ENCODE measurements at places on chromosomes 6 and 20.

- no peak for DNase-seq
Measured at GRCh38 chr6:111743862-111744692, 129.2 kb downstream of the FYN start.

DNA sequence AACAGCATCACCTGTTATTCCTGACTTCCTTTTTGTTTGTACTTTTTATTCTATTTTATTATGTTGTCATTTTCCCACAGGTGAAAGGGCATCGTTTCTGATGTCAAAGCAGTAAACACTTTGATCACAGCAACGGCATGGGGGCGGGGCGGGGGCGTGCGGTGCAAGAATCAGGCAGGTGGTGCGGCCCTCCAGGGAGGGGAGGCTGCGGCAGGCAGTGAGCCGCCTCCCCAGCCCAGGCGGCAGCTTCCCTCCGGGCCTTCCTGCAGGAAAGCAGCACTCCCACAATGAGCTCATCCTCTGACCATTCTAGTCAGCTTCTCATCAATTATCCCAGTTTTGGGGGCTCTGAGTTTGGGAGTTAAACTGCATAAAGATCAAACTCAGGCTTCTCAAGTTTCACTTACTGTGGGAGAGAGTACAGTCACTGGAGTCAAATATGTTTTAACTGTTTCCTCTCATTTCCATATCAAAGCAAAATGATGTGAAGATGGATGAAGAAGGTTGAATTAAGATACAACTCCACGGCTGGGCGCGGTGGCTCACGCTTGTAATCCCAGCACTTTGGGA, 608.4 kb upstream of the AGPAT4 start:
- no peak for DNase-seq

- DNase-seq, result peak; percentile 21
Measured at GRCh38 chr20:49594143-49594930, 26.4 kb upstream of the PTGIS start.

GRCh38 chr6:40352006-40352405, 235.2 kb downstream of the LRFN2 start:
- no peak for DNase-seq

DNA sequence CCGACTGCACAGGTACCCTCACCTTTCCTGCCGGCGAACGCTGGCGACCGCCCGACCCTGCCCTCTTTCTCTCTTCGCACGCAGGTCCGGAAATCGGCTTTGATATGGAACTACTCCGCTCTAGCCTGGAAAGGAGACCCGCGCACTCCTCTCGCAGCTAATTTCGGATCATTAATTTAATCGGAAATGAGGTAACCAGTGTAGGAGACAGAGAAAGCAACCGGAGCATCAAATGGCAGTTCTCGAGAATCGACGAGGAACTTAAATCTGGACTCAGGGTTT, 949 bp upstream of the ATXN1 start:
- DNase-seq, result no peak

- DNase-seq, result no peak
Measured at GRCh38 chr20:24761220-24762065, 187.6 kb upstream of the CST7 start.

GRCh38 chr20:7650086-7650879, 290.0 kb downstream of the HAO1 start:
- no peak for DNase-seq

- no peak for DNase-seq
Measured at GRCh38 chr20:58137651-58138265, 90.7 kb downstream of the ANKRD60 start.

- DNase-seq, result no peak
Measured at GRCh38 chr6:2103765-2104523, 141.5 kb downstream of the GMDS start.

GRCh38 chr6:27043244-27043643, 204.3 kb upstream of the PRSS16 start:
- DNase-seq, result no peak

GRCh38 chr6:154579046-154579445, 68.6 kb upstream of the CNKSR3 start:
- no peak for DNase-seq

GRCh38 chr6:63306420-63306819, 13.4 kb downstream of the LGSN start:
- no peak for DNase-seq

- no peak for DNase-seq
Measured at GRCh38 chr6:2543321-2543720, 207.4 kb downstream of the MYLK4 start.

- DNase-seq, result no peak
Measured at GRCh38 chr6:26554697-26555504, 16.7 kb downstream of the HMGN4 start.

- no peak for DNase-seq
Measured at GRCh38 chr6:117776441-117776840, 101.2 kb downstream of the NUS1 start.

- DNase-seq, result no peak
Measured at GRCh38 chr6:4913705-4914419, 90.0 kb downstream of the RPP40 start.

DNA sequence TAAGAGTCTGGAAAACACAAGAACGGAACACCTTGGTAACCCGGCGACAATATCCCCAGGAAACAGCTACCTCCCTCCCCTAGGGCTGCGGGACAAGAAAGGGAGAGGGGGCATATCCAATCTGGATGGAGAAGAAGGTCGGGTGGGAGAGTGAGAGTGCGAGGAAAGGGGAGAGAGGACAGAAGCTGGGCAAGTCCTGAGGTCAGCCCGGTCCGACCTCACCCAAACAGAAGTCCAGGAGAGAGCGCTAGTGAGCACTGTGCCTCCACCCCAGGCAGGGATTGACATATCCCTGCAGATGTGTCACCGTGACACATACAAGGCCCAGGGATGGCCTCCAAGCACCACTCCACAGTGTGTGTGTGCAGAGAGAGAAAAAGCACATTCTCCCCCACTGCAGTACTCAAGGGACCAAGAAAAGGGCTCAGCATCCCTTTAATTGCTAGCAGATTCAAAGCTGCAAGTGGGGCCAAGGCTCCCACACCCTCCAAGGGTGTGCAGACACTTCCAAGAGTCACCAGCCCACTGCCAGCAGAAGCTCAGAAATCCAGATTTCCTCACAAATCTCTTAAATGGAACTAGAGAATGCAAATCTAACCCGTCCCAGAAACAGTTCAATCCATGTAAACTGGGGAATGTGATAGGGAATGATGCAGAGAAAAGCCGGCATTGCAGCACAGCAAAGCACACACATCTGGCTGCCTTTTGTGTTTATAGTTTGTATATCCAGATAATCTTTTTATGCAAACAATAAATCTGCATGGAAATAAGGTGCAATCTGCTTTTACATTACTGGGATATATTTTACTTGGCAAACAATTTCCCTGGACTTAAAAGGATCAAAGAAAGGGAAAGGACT, 3.1 kb downstream of the PXDC1 start:
- no peak for DNase-seq

- no peak for DNase-seq
Measured at GRCh38 chr6:14036911-14037310, 80.7 kb upstream of the CD83 start.

DNA sequence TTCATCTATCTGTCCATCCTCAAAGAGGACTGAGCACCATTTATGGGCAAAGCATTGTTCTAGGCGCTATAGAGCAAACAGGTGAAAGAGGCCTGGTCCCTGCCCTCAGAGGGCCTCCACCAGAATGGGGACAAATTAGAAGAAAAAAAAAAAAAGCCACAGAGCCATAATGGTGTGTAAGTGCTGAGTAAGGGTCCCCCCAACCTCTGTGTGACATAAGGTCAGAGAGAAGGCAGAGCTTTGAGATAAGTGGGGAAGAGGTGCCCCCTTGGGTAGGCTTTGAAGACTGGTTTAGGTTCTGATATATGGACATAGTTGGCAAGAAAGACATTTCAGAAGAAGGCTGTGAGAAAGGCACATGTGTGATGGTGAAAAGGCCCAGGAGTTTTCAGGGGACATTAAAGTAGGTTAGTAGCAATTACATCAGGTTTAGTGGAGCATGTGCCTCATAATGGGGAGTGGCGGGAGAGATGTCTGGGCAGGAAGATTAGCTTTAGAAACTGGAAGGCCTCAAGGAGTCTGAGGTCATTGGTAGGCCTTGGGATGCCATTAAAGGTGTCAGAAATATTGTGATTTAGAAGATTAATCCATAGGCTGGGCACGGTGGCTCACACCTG, 15.3 kb upstream of the ZBTB9 start:
- DNase-seq, result no peak

- no peak for DNase-seq
Measured at GRCh38 chr6:78484198-78485064, 382.9 kb upstream of the IRAK1BP1 start.

- DNase-seq, result no peak
Measured at GRCh38 chr6:146026873-146027272, 2.0 kb upstream of the GRM1 start.

DNA sequence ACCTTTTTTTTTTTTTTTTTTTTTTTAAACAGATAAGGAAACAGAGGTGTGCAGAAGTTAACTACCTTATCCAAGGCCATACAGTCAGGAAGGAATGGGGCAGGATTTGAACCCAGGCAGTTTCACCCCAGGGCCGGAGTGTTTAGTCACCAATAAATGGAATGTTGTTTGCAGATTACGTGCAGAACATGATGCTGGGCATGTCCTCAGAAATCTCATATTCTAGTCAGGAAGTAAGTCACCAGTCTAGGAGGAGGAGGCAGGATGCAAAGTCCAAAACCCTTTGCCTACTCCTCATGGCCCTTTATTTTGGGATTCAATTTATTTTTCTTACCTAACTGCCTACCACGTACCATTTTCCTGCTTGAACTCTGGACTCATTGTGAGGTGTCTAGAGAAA, 57.1 kb upstream of the LRRC1 start:
- DNase-seq, result no peak

- DNase-seq, result no peak
Measured at GRCh38 chr6:106318851-106319250, 6.7 kb downstream of the ATG5 start.

DNA sequence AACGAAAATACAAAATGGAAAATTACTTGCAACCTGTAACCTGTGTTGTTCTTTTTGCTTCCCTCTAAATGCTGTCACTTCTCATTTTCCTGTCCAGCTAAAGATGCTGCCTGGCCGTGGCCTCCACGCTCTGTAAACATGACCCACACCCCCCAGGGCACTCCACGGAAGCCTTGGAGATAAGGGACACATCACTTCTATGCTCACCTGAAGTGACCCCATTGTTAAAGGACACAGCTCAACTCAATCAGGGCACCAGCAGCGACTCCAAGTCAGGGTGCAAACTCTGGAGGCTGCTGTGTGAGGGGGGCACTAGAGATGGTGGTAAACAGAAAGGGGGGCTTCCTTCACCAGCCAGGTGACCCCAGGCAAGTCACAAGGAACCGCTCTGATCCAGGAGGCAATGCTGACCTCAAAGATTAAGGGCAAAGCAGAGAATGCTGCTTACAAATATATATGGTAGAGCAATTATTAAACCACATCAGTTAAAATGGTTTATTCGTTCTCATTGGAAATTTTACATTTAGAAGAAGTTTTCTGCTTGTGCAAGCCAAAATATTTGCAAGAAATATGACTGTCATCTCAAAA, 13.2 kb downstream of the DIDO1 start:
- DNase-seq, result no peak

DNA sequence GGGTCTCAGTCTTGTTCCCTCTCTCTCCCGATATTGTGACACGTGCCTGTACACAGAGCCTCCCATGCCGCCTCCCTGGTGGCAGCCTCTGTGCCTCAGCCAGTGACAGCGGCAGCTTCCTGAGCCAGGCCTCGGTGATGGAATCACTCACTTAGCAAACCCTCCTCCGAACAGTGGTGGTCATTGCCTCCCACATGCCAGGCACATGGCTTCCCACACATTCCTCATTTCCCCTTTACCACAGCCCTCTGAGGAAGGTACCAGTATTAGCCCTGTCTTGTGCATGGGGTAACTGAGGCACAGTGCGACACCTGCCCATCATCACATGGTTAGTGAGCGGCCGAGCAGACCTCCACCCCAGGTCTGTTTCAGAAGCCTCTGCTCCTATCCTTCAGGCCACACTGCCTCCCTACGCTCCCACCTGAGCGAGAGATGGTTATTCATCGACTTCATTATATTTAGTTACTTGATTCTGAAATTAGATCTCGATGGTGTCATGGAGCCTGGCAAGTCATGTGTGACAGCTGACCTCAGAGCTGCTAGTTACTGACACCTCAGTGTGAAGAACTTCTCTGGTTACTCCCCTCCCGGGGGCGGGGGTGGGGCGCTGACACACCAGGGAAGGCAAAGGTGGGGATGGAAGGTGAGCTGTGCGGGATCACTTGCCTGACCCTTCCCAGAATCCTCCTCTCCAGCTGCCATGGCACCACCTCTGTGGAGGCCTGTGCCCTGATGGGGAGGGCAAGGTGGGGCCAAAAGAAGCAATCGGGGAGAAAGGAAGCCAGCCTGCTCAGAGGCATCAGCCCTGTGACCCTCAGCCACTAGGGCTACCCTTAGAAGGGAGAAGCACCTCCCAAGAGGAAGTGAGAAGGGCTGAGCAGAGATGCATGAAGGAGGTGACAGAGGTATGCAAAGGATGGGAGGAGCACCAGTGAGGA, 17.9 kb downstream of the MDGA1 start:
- no peak for DNase-seq

- DNase-seq, result no peak
Measured at GRCh38 chr6:154243793-154244750, 112.5 kb downstream of the IPCEF1 start.

DNA sequence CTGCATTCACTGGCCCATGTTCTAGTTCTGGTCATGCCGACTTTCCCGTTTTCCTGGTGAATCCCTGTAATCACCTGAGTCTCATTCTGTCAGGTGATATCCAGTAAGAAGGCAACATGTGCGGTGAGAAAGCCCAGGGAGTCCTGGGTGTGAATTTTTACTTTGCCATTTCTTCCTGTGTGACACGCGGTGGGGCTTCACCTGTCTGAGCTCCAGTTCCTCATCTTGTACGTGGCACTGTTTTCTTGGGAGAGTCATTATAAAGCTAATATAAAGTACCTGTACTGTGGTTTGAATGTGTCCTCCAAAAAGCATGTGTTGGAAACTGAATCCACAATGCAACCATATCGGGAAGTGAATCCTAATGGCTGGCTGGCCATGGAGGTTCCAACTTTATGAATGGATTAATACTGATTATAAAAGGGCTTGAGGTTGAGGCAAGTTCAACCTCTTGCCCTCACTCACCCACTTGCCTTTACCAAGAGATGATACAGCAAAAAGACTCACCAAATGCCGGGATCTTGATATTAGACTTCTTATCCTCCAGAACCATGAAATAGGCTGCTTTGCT, 5.1 kb downstream of the HLA-E start:
- no peak for DNase-seq

DNA sequence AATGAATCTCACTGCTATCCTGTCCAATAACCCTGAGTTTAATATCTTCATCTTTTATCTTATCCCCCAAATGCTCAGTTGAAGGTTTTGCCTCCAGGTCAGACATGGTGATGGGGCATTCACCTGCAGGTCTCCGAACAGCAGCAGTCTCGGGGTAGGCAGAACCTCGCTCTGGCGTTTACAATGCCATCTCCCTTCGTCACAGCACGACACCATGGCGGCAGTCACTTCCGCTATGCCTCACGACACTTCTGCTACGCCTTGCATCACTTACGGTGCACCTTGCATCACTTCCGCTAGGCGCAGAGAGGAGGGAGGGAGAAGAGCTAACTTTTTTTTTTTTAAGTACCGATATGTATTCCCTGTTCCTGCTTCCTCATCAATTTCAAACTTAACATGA, 194.9 kb downstream of the BCAS1 start:
- no peak for DNase-seq
